RPMI7951 (cell line): ENCODE measurements at places on chromosomes 12 and 14. TPM values are rescaled to one million over a fixed set of nuclear protein-coding genes. Genes with fewer than 3 reads are reported as not detected.
A peak's percentile ranks its signal among the peaks of the same experiment; 100 is the strongest.

DNA sequence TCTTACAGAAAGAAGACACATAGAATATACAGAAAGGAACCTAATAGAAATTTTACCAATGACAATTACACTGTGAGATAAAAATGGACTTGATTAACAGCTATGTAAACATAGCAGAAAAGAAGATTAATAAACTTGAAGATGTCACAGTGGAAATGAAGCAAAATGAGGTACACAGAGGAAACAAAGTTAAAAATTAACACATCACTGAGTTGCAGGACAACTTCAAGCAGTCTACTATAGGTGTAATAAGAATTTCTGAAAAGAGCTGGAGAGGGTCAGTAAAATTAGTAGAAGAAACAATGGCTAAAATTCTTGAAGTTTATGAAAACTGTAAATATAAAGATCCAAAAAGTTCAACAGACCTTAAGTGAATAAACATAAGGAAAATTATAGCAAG is 738.7 kb downstream of the C12orf50 start:
- no peak for DNase-seq

Gene SLC39A5
- 0.36 TPM in 1 of 2 replicates, not detected in the other for total RNA-seq

DNA sequence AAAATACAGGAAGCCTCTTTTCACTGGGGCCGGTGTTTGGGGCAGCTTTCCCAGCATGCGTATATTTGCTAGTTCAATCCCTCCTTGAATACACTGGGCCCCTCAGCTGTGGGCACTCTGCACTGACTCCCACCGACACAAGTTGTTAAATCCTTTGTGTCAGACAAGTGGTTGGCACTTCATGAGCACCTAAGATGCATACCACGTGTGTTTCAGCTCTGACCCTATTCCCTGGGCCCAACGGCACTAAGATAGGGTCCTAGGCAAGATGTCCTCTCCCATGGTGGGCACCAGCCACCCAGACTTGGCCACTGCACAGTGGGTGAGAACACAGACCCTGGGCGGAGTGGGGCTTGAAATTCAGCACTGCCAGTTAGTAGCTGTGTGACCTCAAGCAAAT is 173.8 kb downstream of the BCL11B start:
- no peak for DNase-seq

GRCh38 chr14:24783791-24784190 is 149.8 kb upstream of the GZMB start:
- no peak for DNase-seq

DNA sequence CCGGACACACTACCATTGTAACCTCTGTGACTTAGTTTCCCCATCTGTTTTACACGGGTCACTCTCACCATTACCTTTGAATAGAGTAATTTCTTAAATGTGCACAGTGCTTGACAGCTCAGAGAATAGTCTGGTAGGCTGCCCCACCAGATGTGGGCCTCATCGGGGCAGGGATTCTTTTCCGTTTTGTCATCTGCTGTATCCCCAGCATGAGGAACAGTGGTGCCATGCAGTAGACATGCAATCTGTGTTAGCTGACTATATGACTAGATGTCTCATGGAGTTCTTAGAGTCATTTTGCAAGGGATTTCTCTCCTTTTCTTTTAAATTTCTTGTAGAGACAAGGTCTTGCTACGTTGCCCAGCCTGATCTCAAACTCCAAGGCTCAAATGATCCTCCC is 44.9 kb upstream of the PLEKHG3 start:
- peak; percentile 11 for DNase-seq

DNA sequence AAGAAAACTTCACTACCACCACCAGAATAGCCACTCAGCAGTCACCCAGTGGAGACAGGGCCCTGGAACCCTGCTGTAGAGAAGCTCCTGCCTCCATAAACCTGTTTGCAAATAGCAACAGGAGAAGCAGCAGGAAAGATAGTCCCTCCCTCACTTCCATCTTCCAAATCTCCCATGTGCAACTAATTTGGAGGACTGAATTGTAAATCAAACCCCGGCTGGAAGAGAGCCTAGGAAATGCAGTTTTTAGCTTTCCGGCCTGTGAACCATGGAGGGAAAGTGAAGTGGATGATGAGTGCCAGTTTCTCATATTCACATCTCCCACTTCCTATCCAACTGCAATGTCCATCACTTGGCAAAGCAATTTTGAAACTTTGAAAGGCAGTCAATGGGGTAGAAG is 167.2 kb upstream of the FRMD6 start:
- DNase-seq = no peak

- no peak for DNase-seq
These were observed 30.5 kb downstream of the VEZT start for GRCh38 chr12:95248095-95248494.

DNA sequence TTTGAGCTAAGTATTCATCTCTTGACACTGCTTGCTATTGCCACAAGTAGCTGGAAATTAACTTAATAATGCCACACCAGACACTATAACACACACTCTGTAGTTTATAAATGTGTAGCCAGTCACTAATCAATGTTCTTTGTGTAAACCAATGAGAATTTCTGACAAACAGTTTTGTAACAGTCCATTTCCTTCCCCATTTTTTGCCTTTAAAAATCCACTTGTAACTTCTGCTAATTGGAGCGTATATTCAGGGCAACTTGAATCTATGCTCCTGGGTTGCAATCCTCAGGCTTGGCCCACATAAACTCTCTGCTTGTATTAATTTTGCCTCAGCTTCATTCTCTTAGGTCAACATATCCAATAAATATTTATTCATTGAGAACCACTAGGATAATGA is 125.0 kb upstream of the DHRS4 start:
- no peak for DNase-seq

GRCh38 chr12:53700567-53700966 is 24.7 kb upstream of the ATP5MC2 start:
- no peak for DNase-seq

- DNase-seq = no peak
These were observed 30.1 kb downstream of the VRK1 start for GRCh38 chr14:96827290-96827689.

DNA sequence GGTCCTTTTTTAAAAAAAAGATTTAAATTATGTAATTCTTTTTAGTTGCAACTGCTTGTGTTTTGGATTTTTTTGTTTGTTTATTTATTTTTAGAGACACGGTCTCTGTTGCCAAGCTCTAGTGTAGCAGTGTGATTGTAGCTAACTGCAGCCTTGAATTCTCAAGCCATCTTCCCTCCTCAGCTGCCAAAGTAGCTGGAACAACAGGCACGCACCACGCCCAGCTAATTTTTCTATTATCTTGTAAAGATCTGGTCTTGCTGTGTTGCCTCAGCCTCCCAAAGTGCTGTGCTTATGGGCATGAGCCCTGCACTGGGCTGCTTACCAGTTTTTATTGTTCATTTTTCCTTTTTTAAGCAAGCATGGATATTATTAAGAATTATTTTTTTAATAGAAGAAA is 10.6 kb upstream of the ART4 start:
- DNase-seq = no peak

Gene RND1
- 0.29 TPM in 1 of 2 replicates, not detected in the other for total RNA-seq

- DNase-seq = no peak
These were observed 103.3 kb upstream of the CCDC175 start for GRCh38 chr14:59679872-59680271.

Gene ATG14
- 4.1 and 6.8 TPM in 2 replicates for total RNA-seq

GRCh38 chr12:89947437-89948270 is 239.0 kb upstream of the ATP2B1 start:
- DNase-seq = peak; percentile 90

GRCh38 chr12:67394550-67394949 is 125.4 kb downstream of the CAND1 start:
- DNase-seq = no peak

Gene FOXN4
- not detected in 2 replicates for total RNA-seq

- peak; percentile 80 for DNase-seq
These were observed 156.3 kb upstream of the PZP start for GRCh38 chr12:9364224-9365176.

Gene CCDC77
- total RNA-seq = 23.3 and 24.6 TPM in 2 replicates

- no peak for DNase-seq
These were observed 14.4 kb downstream of the FAM222A start for GRCh38 chr12:109727746-109728726.

GRCh38 chr12:12456637-12457036 is 99.8 kb downstream of the BORCS5 start:
- no peak for DNase-seq

Gene RIMBP2
- total RNA-seq = not detected in 2 replicates
